Vagina (tissue), 2 donors: ENCODE measurements at places on chromosomes 11 and 22. TPM values are rescaled to one million over a fixed set of nuclear protein-coding genes. Genes with fewer than 3 reads are reported as not detected.

GRCh38 chr22:47171441-47172221 lies 409.2 kb downstream of the TBC1D22A start:
- DNase-seq: no peak

- DNase-seq: no peak
Measured at GRCh38 chr11:110070176-110070575, 23.0 kb upstream of the ZC3H12C start.

DNA sequence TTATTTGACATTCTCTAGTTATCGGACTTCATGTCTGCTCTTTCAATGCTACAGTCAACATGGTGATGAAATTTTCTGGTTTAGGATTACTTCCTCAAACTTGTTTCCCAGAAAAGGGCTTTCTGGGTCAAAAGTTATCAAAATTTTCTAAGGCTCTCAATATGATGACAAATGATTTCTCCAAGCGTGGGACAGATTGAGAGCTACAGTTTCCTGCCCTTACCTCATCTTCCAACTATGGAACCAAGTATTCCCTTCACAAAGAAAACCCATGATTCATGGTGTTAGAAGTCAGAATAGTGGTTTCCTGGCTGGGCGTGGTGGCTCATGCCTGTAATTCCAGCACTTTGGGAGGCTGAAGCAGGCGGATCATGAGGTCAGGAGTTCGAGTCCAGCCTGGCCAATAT lies 17.8 kb downstream of the MYO18B start:
- DNase-seq: no peak

DNA sequence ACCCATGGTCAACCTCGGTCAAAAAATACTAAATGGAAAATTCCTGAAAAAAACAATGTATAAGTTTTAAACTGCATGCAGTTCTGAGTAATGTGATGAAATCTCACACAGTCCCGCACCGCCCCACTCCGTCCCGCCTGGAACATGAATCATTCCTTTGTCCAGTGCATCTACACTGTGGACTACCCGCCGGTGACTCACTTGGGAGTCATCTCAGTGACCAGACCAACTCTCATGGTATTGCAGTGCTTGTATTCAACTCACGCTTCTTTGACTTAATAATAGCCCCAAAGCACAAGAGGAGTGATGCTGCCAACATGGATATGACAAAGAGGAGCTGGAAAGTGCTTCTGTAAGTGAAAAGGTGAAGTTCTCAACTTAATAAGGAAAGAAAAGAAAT lies 48.8 kb downstream of the ARHGAP32 start:
- DNase-seq: no peak

- no peak for DNase-seq
Measured at GRCh38 chr22:31719850-31720471, 30.0 kb downstream of the PRR14L start.

DNA sequence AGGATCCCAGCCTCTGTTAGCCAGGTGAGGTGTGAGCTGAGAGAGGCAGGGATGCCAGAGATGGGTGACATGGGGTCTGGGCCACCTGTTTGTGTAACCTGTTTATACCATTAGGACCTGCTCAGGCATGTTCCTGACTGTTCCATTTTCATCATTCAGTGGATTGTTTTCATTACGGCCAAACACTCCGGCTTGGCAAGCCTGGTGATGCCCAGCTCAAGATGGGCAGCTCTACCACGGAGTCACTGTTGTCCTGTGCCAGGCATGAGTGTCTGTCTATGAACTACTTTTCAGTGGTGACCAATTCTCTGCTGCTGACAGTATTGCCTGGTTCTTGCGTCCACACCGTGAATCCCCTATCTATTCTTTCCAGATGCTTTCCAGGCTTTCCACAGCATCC lies 71.5 kb upstream of the SLC22A12 start:
- no peak for DNase-seq

- DNase-seq: no peak
Measured at GRCh38 chr11:11363674-11364073, 10.6 kb upstream of the CSNK2A3 start.

DNA sequence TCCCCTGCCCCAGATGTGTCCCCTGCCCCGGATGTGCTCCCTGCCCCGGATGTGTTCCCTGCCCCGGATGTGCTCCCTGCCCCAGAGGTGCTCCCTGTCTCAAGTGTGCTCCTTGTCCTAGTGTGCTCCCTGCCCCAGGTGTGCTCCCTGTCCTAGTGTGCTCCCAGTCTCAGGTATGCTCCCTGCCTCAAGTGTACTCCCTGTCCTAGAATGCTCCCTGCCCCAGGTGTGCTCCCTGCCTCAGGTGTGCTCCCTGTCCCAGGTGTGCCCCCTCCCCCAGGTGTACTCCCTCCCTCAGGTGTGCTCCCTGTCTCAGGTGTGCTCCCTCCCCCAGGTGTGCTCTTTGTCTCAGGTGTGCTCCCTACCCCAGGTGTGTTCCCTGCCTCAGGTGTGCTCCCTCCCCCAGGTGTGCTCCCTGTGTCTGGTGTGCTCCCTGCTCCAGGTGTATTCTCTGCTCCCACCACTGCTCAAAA lies 48.7 kb upstream of the RASD2 start:
- DNase-seq: no peak

- no peak for DNase-seq
Measured at GRCh38 chr11:117564321-117564720, 232.7 kb downstream of the DSCAML1 start.

DNA sequence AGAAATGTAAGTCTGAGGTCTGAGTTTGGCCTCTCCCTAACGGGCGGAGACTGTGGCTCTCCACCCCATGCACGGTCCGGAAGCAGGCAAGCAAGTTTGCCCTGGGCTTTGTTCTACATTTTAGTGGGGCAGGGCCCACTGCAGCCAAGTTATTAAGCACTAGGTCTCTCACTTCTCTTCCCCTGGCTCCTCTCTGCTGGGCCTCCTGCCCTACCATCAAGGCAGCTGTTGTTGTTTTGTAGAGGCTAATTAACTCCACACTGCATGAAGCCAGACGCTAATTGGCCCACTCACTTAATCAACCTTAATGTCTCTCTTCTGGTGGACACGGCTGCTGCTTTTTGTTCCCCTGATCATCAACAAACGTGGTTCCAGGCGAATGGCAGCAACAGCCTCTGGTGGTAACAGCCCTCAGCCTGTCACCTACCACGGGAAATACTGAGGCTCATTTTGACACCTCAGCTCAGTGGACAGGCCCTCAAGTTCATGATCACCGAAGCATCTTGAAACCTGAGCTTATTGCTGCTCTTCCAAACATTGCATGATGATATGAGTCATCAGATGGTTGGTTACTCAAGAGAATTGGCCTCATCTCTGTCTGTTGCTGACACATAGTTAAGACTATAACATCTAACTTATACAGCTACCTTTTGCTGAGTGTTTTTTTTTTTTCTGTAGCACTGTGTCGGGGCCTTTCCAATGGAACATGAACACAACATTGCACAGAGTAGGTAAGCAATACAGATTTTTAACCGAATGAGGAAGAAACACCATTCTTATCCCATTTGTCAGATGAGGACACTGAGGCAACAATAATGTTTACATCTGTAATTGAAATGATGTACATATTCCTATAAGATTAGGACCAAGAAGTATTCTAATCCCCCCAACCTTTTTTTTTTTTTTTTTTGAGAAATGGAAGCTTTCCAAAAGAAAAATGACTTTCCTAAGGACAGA lies 20.8 kb upstream of the LMO2 start:
- no peak for DNase-seq

GRCh38 chr22:36733271-36733670 lies 29.7 kb upstream of the CACNG2 start:
- peak; percentile 31 for DNase-seq

- no peak for DNase-seq
Measured at GRCh38 chr22:40425082-40425481, 54.7 kb downstream of the SGSM3 start.

DNA sequence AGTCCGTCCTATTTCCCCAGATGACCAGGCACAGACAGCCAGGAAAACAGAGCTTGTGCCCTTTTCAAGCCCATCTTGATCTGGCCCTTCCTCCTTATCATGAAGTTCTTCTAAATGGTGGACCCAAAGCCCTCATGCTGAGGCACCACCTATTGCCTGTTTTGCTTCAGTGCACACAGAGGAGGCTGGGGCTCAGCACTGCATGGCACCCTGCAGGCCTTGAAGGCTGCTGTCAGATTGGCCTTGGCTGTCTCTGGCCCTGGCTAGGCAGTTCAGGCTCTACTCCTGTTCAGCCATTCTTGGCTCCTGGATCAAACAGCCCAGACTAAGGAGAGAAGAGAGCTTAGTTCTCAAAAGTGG lies 49.2 kb downstream of the OTOG start:
- peak; percentile 82 for DNase-seq

GRCh38 chr22:47593291-47593690 lies 830.8 kb downstream of the TBC1D22A start:
- DNase-seq: peak; percentile 46

DNA sequence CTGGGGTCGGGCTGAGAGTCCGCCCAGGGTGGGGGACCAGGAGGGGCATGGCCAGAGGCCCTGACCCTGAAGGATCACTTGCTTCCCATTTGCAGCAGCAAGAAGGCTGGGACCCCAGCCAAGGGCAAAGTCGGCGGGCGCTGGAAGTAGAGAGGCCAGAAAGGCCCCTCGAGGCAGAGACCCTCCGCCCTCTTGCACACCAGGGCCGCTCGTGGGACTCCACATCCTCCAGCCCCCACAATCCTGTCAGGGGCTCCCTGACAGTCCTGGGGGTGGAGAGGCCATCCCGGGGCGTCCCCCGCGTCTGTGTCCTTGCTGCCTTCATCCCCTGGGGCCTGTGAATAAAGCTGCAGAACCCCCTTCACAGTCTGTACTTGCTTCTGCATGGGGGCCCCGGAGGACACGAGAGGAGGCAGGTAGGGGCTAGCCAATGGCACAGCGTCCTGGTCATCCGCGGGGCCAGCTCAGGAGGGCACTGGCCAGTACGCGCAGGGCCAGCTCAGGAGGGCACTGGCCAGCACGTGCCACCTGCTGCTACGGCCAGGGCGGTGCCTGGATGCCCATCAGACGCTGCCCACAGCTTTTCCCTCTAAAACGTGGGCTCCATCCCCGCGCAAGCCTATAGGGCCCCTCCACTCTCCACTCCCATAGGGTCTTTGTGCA lies 8.7 kb upstream of the MRPL23 start:
- DNase-seq: no peak

- no peak for DNase-seq
Measured at GRCh38 chr11:133346137-133346536, 186.2 kb downstream of the OPCML start.

DNA sequence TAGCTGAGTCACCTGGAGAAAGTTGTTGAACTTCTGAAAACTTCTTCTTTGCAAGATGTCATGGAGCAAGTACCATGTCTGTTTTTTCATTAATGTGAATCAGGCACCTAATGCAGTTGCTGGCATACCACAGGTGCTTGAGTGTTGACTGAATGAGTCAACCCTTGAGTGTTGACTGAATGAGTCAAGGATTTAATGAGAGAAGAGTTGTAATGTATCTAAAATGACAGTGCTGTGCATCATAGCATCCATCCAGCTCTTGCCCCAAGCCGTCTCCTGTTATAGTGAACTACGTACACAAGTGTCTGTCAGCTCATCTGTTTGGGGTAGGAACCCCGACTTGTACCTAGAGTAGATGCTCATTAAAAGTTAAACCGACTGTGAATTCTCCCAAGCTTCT lies 93.1 kb downstream of the CWC15 start:
- DNase-seq: no peak

DNA sequence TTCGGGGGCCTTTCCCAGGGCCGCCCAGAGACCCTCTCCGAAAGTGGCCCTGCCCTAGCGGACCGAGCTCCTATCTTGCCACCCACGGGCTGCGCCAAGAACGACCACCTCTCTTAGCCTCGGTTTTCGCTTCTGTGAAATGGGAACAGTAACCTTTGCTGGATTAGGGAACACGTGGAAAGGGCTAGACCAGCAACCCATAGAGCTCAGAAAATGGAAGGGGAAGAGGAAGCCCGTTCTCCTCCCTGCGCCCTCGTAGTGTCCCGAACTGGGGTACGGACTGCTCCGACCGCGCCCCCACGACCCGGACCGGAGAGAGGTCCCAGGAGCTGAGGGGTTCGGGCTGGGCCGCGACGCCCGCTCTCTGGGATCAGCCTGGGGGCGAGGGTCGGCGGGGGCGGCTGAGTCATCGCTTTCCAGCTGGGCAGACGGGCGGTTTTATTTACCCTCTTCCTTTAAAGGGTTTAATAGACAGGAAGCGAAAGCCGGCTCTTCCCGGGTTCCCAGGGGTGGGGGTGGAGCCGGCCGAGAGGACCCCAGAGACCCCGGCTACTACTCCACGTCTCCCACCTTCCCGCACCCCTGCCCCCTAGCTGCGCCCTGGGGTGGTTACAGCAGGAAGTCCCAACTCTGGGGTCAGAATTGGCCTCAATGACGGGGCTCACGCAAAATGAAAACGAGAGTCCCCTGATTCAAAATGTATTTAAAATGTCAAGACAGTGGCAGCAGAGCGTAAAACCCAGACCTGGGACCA lies 907 bp upstream of the PHLDA2 start:
- no peak for DNase-seq

GRCh38 chr11:99814021-99814420 lies 793.3 kb downstream of the CNTN5 start:
- DNase-seq: no peak

- no peak for DNase-seq
Measured at GRCh38 chr11:24386546-24387397, 110.1 kb upstream of the LUZP2 start.

DNA sequence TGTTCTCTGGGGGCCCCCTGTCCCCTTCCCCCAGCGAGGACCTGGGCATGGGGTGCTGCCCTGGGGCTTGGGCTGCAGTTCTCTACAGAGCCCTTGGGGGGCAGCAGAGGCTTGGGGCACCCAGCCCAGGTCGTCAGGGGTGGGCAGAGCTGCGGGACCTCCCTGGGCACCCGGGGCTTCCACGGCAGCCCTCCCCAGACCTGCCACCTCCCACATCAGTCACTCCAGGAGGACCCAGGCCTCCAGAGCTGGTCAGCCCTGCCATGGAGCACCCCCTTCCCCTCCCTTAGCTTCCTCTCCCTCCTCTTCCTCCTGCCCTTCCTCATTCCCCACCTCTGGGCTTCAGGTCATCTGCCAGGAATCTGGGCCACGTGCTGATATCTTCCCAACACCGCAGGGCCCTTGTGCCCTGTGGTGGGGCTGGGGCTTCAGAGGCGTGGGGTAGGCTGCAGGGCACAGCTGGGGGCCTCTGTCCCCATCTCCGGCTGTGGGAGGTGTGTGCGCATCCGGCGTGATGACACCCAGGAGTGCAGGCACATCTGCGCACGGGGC lies 5.8 kb downstream of the TSPAN4 start:
- DNase-seq: no peak

The PRR33 gene
- not detected for total RNA-seq

The FAM227A gene
- 0.25 TPM for total RNA-seq

The CCDC87 gene
- 0.74 TPM for total RNA-seq

The CD3D gene
- total RNA-seq: 13.8 TPM

The NEFH gene
- total RNA-seq: 4.2 TPM

The TSPAN32 gene
- total RNA-seq: 3.7 TPM
